ENCODE measurements at places on chromosomes 6 and 20. TPM values are rescaled to one million over a fixed set of nuclear protein-coding genes. Genes with fewer than 3 reads are reported as not detected.

DNA sequence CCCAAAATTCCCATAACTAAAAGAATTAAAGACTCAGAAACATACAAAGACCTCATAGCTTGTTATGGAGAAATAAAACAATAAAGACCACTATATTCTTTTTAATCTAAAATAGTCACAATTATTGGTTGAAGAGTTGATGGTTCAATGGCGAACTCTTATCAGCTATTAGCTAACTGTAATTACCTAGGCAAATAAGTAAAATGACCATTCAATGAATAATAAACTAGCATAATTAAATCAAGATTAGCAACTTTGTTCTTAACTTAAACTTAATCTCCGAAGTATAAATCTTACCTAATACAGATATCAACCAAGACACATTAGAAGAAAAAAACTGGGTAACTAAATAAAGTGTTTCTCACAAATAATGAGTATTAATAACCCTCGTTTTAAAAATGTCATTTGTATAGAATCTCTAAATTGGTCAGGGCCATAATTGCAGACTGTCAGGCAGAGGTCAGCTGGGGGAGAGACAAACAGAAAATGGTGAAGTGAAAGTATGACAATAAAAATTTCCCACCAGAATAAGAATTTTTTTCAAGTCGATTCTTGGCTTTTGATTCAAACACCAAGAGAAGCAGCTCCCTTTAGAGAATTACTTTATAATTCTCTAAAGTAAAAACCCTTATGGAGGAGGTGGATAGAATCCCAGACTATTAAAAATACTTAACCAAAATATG is 1.7 kb downstream of the FKBP5 start:
- ATAC-seq: no peak

Gene NKX2-4
- total RNA-seq: not detected

DNA sequence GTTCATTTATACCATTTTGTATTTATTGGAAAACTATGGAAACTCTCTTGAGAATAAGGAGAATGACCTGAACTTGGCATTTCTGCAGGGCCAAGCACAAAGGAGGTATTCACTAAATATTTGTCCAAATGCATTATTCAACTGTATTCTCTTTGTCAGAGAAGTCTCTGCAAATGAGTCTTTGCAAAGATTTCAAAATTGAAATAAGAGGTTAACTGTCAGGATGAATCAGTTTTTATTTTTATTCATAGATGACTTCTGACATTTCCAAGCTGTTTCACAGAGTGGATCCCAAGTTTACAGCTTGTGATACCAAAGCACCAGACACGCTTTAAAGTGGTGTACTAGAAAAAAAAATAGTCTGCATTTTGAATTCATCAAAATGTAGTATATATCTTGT is 131.6 kb downstream of the UTRN start:
- ATAC-seq: no peak

Gene CGAS
- total RNA-seq: 4.7 TPM

DNA sequence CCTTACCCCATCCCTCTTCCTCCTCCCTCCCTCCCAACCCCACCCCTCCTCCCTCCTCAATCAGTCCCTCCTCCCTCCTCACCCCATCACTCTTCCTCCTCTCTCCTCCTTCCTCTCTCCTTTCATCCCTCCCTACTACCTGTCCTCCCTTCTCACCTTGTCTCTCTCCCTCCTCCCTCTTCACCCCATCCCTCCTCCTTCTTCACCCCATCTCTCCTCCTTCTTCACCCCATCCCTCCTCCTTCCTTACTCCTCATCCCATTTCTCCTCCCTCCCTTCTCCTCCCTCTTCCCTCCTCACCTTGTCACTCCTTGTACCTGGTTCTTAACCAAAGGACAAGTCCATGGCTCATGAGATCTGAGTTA is 222.4 kb downstream of the TTLL2 start:
- no peak for ATAC-seq

Gene EEF1A2
- total RNA-seq: 3.7 TPM

Gene LTB
- total RNA-seq: not detected

DNA sequence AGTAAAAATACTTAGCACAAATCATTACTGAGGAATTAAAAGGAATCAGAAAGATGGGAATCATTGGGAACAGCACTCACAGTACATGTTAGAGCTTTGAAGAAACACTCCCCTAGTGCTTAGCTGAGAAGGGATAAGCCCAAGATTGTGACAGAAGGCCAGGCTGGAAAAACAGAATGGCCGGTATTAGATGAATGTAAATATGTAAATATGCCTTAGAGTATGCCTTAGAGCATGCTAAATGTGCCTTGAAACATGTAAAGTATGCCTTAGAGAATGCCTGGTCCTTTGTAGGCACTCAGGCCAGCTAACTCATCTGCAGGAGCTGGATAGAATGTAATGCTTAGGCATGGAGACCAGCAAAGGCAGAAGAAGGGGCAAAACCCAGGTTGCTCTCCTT is 10.6 kb upstream of the TENT5A start:
- no peak for ATAC-seq

- ATAC-seq: no peak
Observed at GRCh38 chr6:158913580-158913979, 86.4 kb downstream of the RSPH3 start.

- ATAC-seq: no peak
Observed at GRCh38 chr6:24718449-24719124, 367 bp downstream of the C6orf62 start.

Data from gastroesophageal sphincter (tissue), 4 donors.